T-cell (primary cell): ENCODE measurements at places on chromosomes 13 and 19. TPM values are rescaled to one million over a fixed set of nuclear protein-coding genes. Genes with fewer than 3 reads are reported as not detected.

- H3K4me1 ChIP-seq = no peaks in the 10 kb centered on the region
- no peaks in the 10 kb centered on the region for H3K36me3 ChIP-seq
- no peak overlapping the region for H3K27ac ChIP-seq
- H3K27me3 ChIP-seq = peaks cover 30% of the 10 kb centered on the region
- DNase-seq = no peak
- H3K4me3 ChIP-seq = no peak overlapping the region
Measured at GRCh38 chr13:112060282-112060830, 6.6 kb upstream of the SOX1 start.

The ZNF296 gene
- total RNA-seq = 3.6 TPM

DNA sequence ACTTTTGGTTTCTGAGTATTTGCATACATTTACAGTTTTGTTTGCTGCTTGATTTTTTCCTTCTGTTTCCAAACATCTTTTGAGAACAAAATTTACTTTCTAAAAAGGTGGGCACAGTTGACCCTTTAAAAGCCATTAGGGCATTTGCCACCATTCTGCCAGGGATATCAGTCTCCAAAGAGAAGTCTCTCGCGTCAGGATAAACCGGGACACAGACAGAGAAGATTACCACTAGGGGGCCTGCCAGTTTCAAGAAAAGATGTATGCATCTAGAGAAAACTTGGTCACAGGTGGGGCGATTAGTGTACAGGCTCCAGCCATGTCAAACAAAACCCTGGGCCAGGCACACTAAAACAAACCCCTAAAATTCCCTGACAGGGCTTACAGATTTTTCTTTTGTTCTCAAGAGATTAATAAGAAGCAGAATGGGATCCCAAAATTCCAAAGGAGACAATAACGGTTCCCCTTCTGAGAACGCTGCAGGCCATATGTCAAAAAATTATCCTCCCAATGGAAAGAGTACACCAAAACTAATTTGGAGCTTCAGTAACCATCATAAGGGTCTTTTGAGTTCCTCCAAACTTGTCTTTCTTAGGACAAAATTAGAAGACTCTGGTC lies 10.7 kb upstream of the PABPC3 start:
- H3K36me3 ChIP-seq = no peaks in the 10 kb centered on the region
- DNase-seq = no peak
- H3K4me1 ChIP-seq = no peaks in the 10 kb centered on the region
- no peak overlapping the region for H3K27ac ChIP-seq

DNA sequence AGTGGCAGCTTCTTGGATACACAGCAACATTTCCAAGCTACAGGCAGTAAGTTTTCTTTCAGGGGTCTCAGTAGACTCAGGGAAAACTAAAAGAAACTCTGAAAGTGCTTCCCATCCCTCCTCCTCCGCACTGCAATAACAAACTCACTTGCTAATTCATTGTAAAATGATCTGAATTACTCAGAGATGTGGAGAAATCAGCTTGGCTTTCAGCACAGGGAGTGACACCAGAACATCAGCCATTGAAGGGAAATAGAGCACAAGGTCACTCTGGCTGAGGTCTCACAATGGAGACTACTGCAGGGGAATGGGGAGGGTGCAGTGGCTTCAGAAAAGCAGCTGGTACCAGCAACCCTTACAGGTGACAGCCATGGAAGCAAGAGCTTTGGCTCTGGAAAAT lies 137.3 kb upstream of the SERP2 start:
- H3K4me1 ChIP-seq = no peaks in the 10 kb centered on the region
- no peak for DNase-seq
- no peak overlapping the region for H3K27ac ChIP-seq
- no peaks in the 10 kb centered on the region for H3K27me3 ChIP-seq

GRCh38 chr13:34805347-34805746 lies 136.7 kb upstream of the NBEA start:
- no peaks in the 10 kb centered on the region for H3K36me3 ChIP-seq
- no peak overlapping the region for H3K27ac ChIP-seq
- no peak overlapping the region for H3K4me3 ChIP-seq
- no peaks in the 10 kb centered on the region for H3K27me3 ChIP-seq
